ENCODE measurements at places on chromosomes 7 and 10.

GRCh38 chr10:91758303-91759146, 39.7 kb upstream of the TNKS2 start:
- DNase-seq: peak; percentile 26

GRCh38 chr10:97922022-97922758, 72.5 kb downstream of the GOLGA7B start:
- DNase-seq: no peak

GRCh38 chr10:97759158-97759887, 12.5 kb downstream of the SFRP5 start:
- peak; percentile 52 for DNase-seq

GRCh38 chr7:5638994-5639393, 142.5 kb downstream of the RNF216 start:
- DNase-seq: no peak

DNA sequence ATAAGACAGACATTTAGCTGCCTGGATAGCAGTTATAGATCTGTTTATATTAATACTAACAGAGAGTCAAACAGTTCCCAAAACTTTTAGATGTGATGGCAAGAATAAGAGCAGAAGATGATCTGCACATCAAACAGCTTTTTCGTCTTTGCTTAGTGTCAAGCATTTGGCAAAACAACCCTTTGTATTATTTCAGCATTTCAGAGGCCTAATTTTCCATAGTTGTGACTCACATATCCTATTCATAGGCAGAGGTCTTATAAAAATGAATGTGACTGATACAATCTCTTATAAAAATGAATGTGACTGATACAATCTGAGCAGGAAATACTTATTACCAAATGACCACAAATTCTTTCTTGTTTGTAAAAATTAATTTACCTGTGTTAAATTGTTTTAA, 71.2 kb downstream of the LRRTM3 start:
- DNase-seq: no peak

DNA sequence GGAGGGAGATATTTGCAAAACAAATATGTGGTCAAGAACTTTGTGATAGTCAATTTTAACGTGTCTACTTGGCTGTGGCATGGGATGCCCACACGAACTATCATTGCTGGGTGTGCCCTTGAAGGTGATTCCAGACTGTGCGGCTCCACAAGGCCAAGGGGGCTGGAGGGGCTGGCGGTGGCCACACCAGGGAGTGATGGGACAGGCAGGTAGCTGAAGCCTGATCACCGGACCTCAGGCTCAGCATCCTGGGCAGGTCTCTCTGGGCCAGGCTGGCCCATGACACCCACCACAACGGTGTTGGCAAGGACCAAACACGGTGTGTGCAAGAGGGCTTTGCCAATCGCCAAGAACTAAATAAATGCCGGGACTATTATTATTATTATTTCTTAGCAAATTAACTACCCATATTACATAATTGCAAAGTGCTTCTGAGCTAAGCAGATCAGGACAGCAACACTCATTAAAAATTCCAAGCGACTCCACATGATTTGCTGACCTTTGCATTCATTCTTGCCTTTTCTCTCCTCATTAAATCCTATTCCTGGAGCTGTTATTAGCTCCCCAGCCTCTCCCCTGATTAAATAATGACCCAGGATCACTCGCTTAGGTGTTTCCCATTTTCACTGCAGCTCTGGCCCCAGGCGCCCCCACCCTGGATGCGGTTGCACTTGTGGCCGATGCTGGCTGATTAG, 35.4 kb upstream of the PPP2R2D start:
- no peak for DNase-seq

GRCh38 chr7:21636694-21637093, 93.9 kb downstream of the DNAH11 start:
- DNase-seq: no peak

GRCh38 chr7:1325646-1326510, 93.2 kb downstream of the UNCX start:
- no peak for DNase-seq

- no peak for DNase-seq
Measured at GRCh38 chr7:18521945-18522566, 26.5 kb downstream of the HDAC9 start.

- no peak for DNase-seq
Measured at GRCh38 chr7:43808410-43808809, 49.9 kb downstream of the BLVRA start.

DNA sequence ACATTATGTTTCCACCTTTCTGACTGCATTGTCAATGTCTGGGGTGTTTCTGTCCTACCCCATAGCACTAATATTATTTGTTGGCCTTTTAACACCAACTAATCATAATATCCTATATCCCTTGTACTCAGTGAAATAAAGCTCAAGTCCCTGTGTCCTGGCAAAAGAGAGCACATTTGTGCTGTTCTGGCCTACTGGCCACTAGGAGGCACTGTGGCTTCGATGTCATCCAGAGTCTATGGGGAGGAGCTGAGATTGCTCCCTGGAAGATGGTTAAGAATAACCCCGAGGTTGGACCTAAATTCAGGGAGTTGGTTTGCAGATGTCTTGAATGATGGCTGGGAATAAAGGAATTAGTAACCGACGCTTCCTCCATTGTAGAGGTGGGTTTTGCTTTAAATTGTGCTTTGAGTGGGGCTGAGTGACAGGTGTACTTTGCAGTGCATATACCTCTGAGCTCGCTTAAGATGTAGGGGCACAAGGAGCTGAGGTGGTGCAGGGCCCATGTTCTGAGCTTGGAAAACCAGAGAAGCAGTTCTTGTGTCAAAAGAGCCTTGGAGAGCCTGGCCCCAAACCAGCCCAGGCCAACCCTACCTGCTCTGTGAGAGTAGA, 191.2 kb upstream of the PRSS1 start:
- no peak for DNase-seq

GRCh38 chr7:130971297-130971696, 237.3 kb upstream of the KLF14 start:
- no peak for DNase-seq

DNA sequence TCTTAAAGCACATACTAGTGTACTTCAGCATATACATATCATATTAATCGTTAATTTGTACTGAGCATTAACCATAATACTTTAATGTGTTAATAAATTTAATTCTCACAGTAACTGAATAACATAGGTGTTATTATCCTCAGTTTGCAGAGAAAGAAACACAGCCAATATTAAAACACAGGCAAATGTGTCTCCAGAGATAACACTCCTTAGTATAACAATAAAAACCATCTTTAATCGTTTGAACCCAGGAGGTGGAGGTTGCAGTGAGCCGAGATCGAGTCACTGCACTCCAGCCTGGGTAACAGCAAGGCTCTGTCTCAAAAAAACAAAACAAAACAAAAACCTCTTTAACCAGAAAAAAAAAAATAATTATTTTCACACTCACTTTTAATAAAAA, 49.4 kb upstream of the ZNF273 start:
- no peak for DNase-seq

DNA sequence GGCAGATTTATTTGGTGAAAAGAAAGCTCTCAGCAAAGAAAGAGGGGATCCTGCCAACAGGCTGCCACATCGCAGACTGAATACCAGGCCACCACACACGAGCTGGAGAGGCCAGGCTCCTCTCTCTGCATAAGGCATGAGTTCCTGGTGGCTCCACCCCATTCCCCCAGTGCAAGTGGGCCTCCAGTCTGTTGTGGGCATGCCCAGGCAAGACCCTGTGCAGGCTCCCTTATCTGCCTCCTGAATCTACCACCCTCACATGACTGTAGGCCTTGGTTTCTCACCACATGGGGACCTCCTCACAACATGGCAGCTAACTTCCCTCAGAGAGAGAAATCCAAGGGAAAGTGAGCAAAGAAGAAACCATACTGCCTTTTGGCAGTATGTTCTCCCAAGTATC, 26.7 kb upstream of the CUL1 start:
- DNase-seq: no peak

DNA sequence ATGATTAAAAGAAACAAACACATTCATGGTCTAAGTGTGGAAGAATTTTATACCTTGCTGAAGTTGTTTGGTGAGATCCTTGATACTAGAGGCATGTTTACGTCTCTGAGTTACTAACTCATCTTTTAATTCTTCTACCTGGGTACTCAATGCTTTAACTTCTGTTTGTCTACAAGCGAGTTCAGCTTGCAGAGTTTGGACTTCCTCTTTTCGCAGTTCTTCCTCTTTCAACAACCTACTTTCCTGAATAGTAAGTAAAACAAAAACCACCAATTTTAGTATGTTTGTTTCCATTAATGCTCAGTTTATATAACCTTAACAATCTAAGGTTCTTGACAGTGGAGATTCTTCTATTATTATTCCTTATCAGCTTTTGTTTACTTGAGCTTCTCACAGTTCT, 42.9 kb downstream of the CCDC186 start:
- DNase-seq: no peak

- peak; percentile 65 for DNase-seq
Measured at GRCh38 chr7:35624299-35625186, 70.4 kb downstream of the HERPUD2 start.

DNA sequence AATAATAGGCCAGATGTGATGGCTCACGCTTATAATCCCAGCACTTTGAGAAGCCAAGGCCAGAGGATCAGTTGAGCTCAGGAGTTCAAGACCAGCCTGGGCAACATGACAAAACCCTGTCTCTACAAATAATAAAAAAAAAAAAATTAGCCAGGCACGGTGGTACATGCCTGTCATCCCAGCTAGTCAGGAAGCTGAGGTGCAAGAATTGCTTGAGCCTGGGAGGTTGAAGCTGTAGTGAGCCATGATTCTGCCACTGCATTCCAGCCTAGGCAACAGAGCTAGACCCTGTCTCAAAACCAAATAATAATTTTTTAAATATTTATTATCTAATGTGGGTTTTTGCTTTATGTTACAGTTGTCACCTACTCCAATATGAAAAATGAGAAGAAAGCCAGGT, 178.9 kb downstream of the ADK start:
- no peak for DNase-seq

GRCh38 chr7:151327022-151327421, 14.6 kb upstream of the NUB1 start:
- DNase-seq: no peak

DNA sequence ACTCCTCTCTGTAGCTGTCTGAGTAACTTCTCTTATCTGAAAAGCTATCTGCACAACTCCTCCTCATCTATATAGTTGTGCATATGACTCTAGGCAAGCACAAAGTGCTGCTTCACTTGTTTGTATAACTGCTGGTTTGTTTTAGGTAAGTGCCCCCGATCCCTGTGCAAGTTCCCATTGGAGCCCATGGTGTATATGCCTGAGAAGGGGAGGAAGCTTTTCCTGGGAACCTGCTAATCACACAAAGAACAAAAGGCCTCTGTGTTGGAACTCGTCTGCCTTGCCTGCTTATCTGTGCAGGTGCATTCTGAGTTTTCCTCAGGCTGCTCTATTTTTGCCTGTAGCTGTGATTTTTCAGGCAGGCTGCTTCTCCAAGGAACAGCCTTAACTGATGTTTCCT, 23.2 kb upstream of the PHF14 start:
- DNase-seq: no peak

DNA sequence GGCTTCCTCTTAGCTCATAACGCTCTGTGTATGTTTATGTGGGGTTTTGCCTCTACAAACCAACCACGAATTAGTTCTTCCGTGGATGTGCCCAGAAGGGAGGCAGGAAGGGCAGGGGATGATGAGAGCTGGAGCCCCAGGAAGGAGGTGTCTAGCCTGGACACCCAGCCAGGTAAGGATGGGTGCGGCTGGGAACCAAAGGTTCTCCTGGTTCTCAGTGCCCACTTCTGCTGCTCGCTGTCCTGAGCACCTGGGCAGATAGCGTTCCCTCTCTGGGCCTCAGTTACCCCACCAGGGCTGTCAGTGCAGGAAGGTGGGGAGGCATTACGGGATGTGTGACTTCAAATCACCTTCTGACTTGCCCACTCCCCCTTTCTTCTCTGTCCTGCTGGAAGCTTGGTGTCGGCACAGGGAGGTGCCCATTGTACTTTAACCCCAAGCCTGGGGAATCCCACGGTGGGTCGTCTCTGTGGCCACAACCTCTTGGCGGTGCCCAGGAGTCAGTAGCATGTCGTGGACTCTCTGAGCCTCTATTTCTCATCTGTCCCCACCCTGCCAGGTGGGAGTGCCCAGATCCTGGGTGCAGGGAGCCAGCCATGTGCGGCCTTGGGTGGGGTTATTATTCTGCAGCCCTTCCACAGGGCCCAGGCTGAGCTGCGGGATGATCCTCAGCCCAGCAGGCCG, 18.7 kb upstream of the PCBD1 start:
- no peak for DNase-seq

GRCh38 chr7:103573479-103574058, 127.6 kb upstream of the SLC26A5 start:
- peak; percentile 53 for DNase-seq

GRCh38 chr10:28849821-28850220, 172.5 kb downstream of the BAMBI start:
- DNase-seq: no peak

GRCh38 chr7:49433794-49434193, 339.6 kb upstream of the VWC2 start:
- no peak for DNase-seq

DNA sequence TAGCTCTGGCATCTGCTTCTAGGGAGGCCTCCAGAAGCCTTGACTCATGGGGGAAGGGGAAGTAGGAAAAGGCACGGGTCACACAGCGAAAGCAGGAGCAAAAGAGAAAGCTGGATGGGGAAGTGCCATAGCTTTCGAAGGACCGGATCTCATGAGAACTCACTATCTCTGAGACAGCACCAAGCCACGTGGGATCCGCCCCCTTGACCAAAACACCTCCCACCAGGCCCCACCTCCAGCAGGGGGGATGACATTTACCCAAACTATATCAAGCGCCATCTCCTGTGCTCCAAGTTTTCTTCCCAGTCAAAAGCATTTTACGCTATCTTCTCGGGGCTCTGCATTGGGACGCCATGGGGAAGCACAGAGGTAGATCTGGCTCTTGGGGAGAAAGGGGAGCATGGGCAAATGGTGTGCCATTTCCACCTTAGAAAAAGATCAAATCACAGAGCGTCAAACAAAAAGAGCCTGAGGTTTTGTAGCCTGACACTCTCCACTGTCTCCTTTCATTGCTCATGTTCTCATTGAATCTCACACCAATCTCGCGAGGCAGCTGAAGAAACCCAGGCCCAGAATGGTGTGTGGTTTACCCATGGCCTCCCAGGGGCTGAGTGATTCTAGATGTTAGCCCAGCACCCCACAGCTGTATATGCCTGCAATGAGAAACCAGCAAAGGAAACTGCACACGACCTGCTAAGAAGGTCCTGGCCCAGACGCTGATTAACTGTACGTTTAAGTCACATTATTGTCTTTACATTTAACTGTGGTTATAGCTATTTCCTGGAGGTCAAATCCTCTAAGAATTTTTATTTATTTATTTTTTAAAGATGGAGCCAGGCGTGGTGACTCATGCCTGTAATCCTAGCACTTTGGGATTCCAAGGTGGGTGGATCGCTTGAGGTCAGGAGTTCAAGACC, 8.1 kb upstream of the OLAH start:
- DNase-seq: no peak

- no peak for DNase-seq
Measured at GRCh38 chr10:78605800-78606350, 462.9 kb upstream of the ZMIZ1 start.

Measured in NCI-H345 (cell line).